ENCODE measurements at places on chromosomes 6 and 20. TPM values are rescaled to one million over a fixed set of nuclear protein-coding genes. Genes with fewer than 3 reads are reported as not detected.

OPN5 gene
- not detected for total RNA-seq

ID4 gene
- total RNA-seq = 3.8 TPM

LINC00237 gene
- not detected for total RNA-seq

DNMT3B gene
- 3.8 TPM for total RNA-seq

All from smooth muscle cell of trachea (primary cell).